Hematopoietic multipotent progenitor cell treated with erythropoietin and hydrocortisone succinate and interleukin-3 and kit ligand, for 15 days (in vitro differentiated cells): ENCODE measurements at places on chromosomes 11 and 22.

DNA sequence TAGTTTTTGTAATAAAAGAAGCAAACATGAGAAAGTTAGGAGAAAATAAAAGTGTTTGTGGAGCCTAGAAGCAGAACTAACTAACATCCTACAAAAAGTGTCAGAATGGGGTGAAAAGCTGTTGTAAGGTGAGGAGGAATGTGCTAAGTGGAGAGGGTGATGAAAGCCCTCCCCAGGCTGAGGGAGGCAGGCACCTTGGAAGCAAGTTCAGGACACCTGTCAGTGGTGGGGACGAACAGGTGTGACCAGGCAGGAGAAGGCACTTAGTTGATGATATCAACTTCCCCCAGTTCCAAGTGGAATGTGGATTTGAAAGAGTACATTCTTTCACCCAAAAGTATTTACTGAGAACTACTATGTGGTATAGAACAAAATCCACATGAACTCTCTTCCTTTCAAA, 18.7 kb upstream of the BMAL1 start:
- no peak for DNase-seq

GRCh38 chr11:121236115-121237001, 56.2 kb upstream of the SC5D start:
- no peak for DNase-seq

- no peak for DNase-seq
These were observed 32.9 kb upstream of the FSHB start for GRCh38 chr11:30197869-30198268.

GRCh38 chr11:87298155-87298554, 260.4 kb downstream of the TMEM135 start:
- DNase-seq, result no peak

DNA sequence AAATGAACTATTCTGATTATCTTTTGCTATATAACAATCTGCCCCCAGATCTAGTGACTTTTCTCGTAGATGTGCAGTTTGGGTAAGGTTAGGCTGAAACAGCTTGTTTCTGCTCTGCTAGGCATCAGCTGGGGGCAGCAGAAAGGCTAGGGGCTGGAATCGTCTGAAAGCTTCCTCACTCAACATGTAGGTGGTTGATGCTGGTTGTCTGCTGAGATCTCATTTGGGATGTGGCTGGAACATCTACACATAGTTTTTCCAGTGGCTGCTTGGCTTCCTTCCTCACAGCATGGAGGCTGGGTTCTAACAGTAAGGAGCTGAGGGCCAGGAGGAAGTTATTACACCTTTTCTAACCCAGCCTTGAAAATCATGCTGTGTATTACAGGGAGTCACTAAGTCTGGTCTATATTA, 30.2 kb downstream of the USP47 start:
- DNase-seq, result no peak

GRCh38 chr11:79055856-79056631, 384.8 kb downstream of the TENM4 start:
- DNase-seq, result no peak

- DNase-seq, result no peak
These were observed 11.0 kb downstream of the JAML start for GRCh38 chr11:118213781-118214180.

DNA sequence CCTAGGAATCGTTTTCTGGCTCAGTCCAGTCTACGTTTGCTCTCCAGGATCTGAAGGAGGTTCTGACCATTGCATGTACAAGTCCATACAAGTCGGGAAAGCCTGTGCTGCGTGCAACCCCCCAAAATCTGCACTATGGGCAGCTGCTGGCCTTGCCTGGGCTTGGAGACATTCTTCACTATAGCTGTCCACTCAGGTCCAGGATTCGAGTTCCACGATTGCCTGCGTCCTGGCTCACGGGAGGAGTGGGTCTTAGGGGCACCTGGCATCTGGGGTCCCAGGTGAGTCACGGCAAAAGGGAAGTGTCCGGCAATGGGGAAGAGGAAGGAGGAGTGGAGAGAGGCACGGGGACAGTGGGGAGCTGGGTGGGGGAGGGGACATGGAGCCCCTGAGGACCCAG, 563.0 kb downstream of the BRD1 start:
- no peak for DNase-seq

DNA sequence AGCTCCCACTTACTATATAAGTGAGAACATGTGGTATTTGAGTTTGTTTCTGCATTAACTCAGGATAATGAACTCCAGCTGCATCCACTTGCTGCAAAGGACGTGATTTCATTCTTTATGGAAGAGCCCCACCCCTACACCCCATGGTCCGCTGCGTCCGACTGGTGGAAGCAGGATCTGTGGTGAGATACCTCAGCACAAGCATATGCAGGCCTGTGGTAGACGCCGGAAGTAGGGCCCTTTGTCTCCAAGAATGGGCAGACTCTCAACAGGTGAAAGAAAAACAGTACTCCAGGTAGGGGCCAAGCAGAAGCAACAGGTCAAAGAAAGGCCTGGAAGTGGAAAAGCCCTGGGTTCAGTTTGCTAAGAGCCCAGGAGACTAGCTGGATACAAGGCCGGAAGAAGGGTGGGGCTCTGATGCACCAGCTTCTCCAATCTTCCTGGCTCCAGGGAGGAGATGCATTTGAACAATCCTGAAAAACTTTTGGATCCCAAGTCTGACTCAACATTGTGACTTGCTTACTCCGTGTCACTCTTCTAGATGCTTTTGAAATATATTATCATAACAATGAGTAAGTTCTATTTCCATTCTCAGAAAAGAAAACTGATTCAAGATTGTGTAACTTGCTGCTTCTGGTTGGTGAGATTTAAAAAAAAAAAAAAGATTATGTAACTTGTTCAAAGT, 30.4 kb downstream of the NEAT1 start:
- no peak for DNase-seq

DNA sequence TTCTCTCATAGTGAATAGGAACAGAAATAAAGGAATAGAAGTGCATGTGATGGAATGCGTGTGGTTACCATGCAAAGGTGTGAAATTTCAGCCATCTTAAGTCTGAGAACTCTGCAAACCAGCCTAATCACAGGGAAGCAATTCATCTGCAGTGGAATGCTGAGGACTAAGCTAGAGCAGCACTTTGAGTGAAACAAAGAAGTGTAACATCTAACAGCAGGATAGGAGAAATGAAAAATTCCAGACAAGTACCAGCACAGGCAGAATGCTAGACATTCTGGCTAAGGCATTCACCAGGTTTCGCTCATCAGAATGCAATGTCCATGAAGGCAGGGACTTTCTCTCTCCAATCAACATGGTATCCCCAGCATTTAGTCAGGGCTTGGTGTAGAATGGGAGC, 41.2 kb upstream of the SLC36A4 start:
- DNase-seq, result no peak

- no peak for DNase-seq
These were observed 35.6 kb upstream of the TH start for GRCh38 chr11:2207212-2207611.

GRCh38 chr22:49800408-49801238, 27.1 kb downstream of the BRD1 start:
- no peak for DNase-seq
